ENCODE measurements at places on chromosomes 12 and 14.

DNA sequence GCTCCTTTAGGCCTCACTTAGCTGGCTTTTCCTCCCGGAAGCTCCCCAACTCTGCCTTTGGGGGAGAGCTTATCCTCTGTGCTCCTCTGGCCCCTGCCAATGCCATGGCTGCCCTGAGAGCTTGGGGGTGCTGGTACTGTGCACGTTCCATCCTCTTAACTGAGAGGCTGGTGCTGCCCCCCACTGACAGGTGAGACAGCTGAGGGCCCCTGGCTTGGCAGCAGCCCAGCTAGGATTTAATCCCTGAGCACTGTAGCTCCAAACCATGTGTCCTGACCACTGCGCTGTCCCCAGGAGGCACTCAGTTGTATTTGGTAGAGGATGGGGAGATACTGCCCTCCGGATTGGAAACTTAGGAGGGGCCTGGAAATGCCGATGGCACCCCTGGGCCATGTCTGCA, 46.1 kb downstream of the UBE3B start:
- H3K27ac ChIP-seq = no peak overlapping the region
- no peaks in the 10 kb centered on the region for H3K27me3 ChIP-seq
- peaks cover 45% of the 10 kb centered on the region for H3K36me3 ChIP-seq
- DNase-seq = no peak
- no peak overlapping the region for H3K4me3 ChIP-seq

GRCh38 chr14:105476097-105476830, 1.6 kb downstream of the CRIP2 start:
- no peak overlapping the region for H3K27ac ChIP-seq
- H3K27me3 ChIP-seq = peaks cover 22% of the 10 kb centered on the region
- peaks cover 4% of the 10 kb centered on the region for H3K36me3 ChIP-seq
- no peak for DNase-seq
- peaks cover 50% of the 10 kb centered on the region for H3K4me1 ChIP-seq

DNA sequence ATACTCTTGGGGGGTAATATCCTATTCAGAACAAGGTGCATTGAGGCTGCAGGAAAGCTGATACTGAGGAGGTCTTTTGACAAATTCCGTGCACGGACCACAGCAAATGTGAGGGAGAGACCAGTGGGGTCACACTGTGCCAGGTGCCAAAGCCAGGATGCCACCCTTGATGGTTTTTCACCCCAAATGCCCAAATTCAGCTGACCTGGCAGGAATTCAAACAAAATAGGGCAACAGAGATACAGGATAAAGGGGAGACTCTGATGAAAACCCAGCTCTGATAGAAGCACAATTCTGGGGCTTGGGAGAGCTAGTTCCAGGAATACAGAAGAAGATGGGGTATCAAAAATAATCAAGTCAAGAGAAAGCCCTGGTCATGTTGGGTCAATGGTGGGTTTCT, 55.3 kb downstream of the SLC8A3 start:
- no peaks in the 10 kb centered on the region for H3K4me1 ChIP-seq
- H3K36me3 ChIP-seq = no peaks in the 10 kb centered on the region
- no peak overlapping the region for H3K4me3 ChIP-seq

GRCh38 chr14:32399920-32400319, 70.8 kb downstream of the AKAP6 start:
- H3K27ac ChIP-seq = no peak overlapping the region
- no peak overlapping the region for H3K4me3 ChIP-seq
- H3K4me1 ChIP-seq = no peaks in the 10 kb centered on the region
- H3K27me3 ChIP-seq = peaks cover 4% of the 10 kb centered on the region
- peak; percentile 18 for DNase-seq

- peaks cover 6% of the 10 kb centered on the region for H3K27me3 ChIP-seq
- no peaks in the 10 kb centered on the region for H3K4me1 ChIP-seq
- H3K27ac ChIP-seq = no peak overlapping the region
- DNase-seq = no peak
- no peak overlapping the region for H3K4me3 ChIP-seq
- H3K36me3 ChIP-seq = no peaks in the 10 kb centered on the region
Observed at GRCh38 chr12:70557583-70558191, 79.5 kb downstream of the PTPRB start.

GRCh38 chr12:93710574-93710926, 33.4 kb downstream of the CRADD start:
- peaks cover 6% of the 10 kb centered on the region for H3K4me1 ChIP-seq
- peaks cover 11% of the 10 kb centered on the region for H3K36me3 ChIP-seq
- H3K4me3 ChIP-seq = no peak overlapping the region
- no peak for DNase-seq
- H3K27ac ChIP-seq = no peak overlapping the region
- H3K27me3 ChIP-seq = no peaks in the 10 kb centered on the region

DNA sequence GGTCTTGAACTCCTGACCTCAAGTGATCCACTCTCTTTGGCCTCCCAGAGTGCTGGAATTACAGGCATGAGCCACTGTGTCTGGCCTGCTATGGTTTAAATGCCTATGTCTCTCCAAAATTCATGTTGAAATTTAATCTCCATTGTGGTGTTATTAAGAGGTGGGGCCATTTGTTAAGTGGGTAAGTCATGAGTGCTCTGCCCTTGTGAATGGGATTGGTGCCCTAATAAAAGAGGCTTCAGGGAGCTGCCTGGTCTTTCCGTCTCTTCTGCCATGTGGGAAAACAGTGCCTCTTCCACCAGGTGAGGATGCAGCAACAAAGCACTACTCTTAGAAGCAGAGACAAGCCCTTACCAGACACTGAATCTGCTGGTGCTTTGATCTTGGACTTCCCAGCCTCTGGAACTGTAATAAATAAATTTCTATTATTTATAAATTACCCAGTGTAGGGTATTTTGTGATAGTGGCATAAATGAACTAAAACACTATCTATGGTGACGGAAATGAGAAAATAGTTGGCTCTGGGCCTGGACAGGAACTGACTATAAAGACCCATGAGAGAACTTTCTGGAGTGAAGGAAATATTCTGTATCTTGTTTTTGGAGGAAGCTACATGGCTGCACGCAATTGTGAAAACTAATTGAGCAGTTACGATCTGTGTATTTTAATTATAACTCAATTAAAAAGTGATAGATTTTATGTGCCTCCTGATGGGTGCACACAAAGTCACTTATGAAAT, 12.1 kb upstream of the ATP23 start:
- DNase-seq = no peak
- no peaks in the 10 kb centered on the region for H3K27me3 ChIP-seq
- no peak overlapping the region for H3K27ac ChIP-seq
- no peak overlapping the region for H3K4me3 ChIP-seq
- no peaks in the 10 kb centered on the region for H3K4me1 ChIP-seq

DNA sequence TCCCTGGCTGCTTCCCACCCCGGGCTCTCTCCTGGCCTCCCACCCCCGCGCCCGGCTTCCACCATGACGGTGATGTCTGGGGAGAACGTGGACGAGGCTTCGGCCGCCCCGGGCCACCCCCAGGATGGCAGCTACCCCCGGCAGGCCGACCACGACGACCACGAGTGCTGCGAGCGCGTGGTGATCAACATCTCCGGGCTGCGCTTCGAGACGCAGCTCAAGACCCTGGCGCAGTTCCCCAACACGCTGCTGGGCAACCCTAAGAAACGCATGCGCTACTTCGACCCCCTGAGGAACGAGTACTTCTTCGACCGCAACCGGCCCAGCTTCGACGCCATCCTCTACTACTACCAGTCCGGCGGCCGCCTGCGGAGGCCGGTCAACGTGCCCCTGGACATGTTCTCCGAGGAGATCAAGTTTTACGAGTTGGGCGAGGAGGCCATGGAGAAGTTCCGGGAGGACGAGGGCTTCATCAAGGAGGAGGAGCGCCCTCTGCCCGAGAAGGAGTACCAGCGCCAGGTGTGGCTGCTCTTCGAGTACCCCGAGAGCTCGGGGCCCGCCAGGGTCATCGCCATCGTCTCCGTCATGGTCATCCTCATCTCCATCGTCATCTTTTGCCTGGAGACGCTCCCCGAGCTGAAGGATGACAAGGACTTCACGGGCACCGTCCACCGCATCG, 1.8 kb downstream of the KCNA1 start:
- peaks cover 3% of the 10 kb centered on the region for H3K36me3 ChIP-seq
- H3K4me1 ChIP-seq = peaks cover 13% of the 10 kb centered on the region
- H3K4me3 ChIP-seq = peak overlapping the region; percentile 88
- H3K27me3 ChIP-seq = peaks cover 20% of the 10 kb centered on the region

GRCh38 chr14:74604911-74605310, 7.1 kb downstream of the LTBP2 start:
- H3K27me3 ChIP-seq = peaks cover 10% of the 10 kb centered on the region
- peaks cover 10% of the 10 kb centered on the region for H3K4me1 ChIP-seq
- H3K27ac ChIP-seq = no peak overlapping the region
- peaks cover 2% of the 10 kb centered on the region for H3K36me3 ChIP-seq

GRCh38 chr14:42149609-42150261, 543.1 kb downstream of the LRFN5 start:
- H3K4me1 ChIP-seq = no peaks in the 10 kb centered on the region
- H3K36me3 ChIP-seq = no peaks in the 10 kb centered on the region
- no peak overlapping the region for H3K4me3 ChIP-seq
- no peak for DNase-seq

DNA sequence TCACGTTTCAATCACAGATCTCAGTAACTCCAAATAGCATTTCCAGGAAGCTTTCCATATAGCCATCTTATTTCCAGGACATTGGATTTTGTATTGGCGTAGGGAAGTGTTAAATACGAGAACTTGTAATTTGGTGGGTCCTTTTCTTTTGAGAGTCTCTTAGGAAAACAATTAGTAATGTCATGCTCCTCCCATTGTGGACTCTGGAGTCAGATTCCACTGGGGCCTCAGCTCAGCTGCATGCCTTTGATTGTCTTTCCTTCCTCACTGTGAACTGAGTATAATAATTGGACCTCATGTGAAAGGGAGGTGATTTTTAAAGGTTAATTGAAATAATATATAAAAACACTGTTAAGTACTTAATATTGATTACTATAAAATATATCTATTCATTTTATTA, 462.6 kb downstream of the NPAS3 start:
- no peak for DNase-seq
- H3K4me3 ChIP-seq = no peak overlapping the region
- no peak overlapping the region for H3K27ac ChIP-seq

DNA sequence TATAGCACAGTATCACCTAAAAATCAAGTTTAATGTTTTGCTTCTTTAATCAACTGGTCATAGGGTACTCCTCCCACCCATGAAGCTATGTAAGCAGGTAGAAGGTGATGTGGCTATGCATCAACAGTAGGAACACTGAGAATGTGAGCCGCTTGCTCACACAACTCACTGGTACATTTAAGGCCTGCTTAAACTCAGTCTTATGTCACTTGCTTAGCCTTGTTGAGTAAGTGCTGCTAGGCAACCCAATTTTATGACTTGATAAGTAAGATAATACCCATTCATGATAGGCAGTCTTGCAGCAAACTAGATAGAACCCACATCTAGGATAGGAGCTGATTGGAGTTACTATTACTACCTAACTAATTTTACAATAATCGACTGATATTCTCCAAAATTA, 70.0 kb upstream of the BMP4 start:
- H3K36me3 ChIP-seq = no peaks in the 10 kb centered on the region
- no peaks in the 10 kb centered on the region for H3K4me1 ChIP-seq
- H3K27me3 ChIP-seq = no peaks in the 10 kb centered on the region
- DNase-seq = no peak

DNA sequence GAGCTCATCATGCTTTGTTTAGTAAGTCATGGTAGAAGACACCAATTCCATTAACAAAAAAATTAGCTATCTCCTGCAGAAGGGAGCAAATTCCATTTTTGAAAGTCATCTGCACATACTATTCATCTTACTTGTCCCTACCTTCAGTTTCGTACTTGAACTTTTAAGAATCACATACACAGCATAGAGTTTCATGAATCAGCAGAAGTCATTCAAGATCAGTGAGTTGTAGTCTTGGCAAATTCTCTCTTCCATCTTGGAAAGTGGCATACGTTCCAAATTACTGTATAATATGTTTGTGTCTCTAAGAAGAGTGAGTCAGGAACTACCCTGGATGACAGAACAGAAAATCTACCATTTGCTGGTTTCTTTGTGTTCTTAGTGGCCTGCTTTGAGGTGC, 14.1 kb downstream of the VRK1 start:
- no peak for DNase-seq
- no peak overlapping the region for H3K4me3 ChIP-seq
- H3K36me3 ChIP-seq = peaks cover 11% of the 10 kb centered on the region
- no peaks in the 10 kb centered on the region for H3K27me3 ChIP-seq
- H3K4me1 ChIP-seq = peaks cover 27% of the 10 kb centered on the region

DNA sequence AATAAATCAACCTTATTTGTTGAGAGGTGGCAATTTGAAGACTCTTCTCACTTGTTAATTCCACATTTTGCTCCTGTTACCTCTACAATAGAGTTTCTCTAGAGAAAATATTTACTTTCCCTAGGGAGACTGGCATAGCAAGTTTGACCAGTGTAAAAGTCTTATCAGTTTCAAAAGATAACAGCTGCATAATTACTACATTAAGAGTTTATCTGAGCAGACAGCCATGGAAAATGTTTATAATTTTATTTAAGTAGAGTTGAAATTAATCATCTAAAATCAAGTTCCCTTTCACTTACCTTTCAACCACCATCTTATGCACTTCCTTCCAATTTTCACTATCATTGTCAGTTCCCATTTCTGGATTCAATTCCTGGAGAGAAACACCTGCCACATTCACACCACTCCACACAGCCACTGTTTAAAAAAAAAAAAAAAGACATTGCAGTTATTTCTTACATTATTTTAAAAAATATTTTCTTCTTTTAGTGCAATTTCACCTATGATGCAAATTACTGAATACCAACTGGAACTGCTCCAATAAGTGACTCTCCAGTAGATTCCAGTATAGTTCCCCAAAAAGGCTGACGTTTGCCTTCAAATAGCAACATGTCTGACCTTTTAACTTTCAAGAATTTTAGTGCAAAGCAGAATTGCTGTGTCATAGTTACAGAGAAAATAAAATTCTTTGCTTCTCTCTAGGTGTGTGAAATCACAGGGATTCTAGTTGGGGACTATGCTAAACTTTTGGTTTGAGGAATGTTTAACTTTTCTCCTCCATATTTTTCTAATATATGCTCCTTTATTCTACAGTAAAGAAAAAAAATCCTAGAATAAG, 19.4 kb downstream of the LDHB start:
- no peaks in the 10 kb centered on the region for H3K27me3 ChIP-seq
- H3K4me1 ChIP-seq = peaks cover 6% of the 10 kb centered on the region
- H3K4me3 ChIP-seq = no peak overlapping the region
- no peak for DNase-seq

- no peak for DNase-seq
- H3K27ac ChIP-seq = no peak overlapping the region
- no peaks in the 10 kb centered on the region for H3K4me1 ChIP-seq
- H3K36me3 ChIP-seq = peaks cover 5% of the 10 kb centered on the region
- H3K4me3 ChIP-seq = no peak overlapping the region
- H3K27me3 ChIP-seq = peaks cover 69% of the 10 kb centered on the region
Observed at GRCh38 chr14:100901391-100902183, 1.9 kb downstream of the RTL1 start.

- H3K36me3 ChIP-seq = no peaks in the 10 kb centered on the region
- DNase-seq = no peak
- H3K27ac ChIP-seq = no peak overlapping the region
- H3K4me1 ChIP-seq = no peaks in the 10 kb centered on the region
- H3K27me3 ChIP-seq = no peaks in the 10 kb centered on the region
- no peak overlapping the region for H3K4me3 ChIP-seq
Observed at GRCh38 chr12:58455136-58455535, 465.2 kb downstream of the LRIG3 start.
